ENCODE measurements at places on chromosomes 5 and 9.

- no peak for DNase-seq
Measured at GRCh38 chr5:190366-191035, 794 bp upstream of the LRRC14B start.

DNA sequence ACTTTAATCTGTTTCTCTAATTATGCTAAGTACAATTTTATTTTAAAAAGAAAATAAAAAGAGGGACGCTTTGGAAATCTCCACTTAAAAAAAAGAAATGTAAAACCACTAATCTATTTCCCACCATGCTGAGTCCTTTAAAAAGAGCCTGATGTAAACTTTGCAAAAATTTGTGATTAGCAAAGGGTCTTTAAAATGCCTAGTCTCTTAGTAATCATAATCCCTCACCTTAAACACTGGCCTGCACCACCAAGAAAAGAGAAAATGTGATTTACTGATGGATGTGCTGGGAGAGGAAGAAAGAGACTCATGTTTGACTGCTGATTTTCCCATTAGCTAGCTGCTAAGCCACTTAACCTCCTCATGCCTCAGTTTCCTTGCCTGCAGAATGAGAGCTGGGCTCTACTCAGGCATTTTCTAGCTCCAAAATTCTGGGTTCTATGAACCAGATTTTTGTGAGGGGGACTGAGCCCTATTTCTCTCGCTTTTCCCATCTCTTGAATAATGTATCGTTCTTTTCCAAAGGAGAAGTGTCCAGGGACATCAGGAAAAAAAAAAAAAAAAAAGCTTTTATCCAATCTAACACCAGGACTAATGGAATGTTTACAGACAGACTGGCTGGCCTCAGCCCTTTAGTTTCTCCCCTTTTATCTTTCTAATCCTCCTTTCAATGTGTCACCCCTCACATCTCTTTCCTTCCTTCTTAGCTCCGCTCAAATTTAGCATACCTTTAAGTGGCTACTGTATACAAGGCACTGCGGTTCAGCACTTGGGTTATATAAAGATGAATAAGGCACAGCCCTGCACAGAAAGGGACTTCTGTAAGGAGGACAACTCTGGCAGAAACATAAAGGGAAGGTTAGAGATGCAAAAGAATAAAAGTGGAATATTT lies 312.4 kb downstream of the ARL15 start:
- DNase-seq = peak; percentile 30

DNA sequence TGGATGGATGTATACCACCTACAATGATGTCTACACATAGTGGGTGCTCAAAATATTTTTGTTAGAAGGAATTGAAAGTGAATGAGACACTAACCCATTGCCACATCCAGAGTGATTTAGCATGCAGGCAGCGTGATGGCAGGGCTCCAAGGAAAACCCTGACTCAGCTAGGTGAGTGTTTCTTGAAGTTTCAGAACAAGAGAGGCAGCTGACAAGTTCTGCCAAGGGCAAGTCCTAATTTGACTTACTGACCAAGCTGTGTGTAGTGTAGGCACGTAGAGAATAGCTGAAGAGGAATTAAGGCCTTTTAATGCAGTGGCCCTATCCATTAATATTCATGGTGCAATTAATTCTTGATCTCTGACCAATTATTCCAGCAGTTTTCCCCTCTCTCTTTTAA lies 107.8 kb upstream of the ATP10B start:
- DNase-seq = no peak

GRCh38 chr9:16152276-16153101 lies 599.6 kb downstream of the CCDC171 start:
- no peak for DNase-seq

DNA sequence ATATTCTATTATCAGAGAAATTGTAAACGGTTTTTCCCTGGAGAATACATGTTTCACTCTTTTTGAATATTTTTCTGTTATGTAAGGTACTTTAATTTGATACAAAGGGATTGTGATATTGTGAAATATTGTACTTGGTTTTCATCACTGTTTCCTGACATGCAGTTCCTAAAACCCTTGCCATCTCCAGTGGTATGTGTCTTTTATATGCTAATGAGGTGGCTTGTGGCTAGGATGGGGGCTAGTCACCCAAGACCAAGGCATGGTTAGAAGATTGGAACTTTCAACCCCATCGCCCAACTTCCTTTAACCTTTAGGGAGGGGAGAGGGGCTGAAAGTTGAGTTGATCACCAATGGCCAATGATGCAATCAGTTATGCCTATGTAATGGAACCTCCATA lies 160.6 kb downstream of the TAF11L14 start:
- DNase-seq = no peak

Data from iPS-NIHi11 (cell line).